ENCODE measurements at places on chromosomes 12 and 14.

DNA sequence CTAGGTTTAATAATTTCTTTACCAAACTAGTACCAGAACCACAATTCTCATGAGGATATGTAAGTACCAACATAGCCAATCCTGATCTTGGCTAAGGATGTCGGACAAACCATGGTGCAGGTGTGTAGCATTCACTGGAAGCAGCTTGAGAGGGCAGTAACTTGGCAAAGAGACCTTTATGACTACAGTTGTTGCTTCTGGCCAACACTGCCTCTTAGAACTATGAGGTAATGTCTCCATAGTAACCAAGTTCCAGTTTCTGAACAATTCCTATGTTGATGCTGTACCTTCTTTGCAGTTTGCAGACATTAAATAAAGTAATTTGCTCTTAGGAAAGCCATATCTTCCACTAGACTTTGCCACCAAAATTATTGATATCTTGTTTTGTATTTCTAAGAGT, at the start of gene LMNTD1:
Gene LMNTD1, minus strand, starts transcription at position 186 of the 400 bp plus-strand sequence. CDS start 324 bp downstream, outside the sequence.
- no peak for DNase-seq

DNA sequence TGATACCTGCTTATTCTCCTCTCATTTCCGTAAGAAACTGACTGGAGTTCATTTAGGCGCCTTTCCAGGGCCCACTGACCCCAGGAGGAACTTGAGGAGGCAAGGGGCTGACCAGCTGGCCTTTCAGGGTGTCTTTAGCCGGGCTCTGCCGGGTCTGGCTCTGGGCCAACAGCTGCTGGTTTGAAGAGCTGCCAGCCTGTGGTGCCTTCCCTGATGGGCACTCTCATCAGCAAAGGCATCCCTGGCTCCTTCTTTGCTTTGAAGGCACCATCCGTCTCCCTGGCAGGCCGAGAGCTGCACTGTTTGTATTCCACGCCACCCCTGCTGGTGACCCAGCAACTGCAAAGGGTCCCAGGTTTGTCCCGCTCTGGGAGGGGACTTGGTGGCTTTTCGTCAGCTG, 42.0 kb downstream of the IQSEC3 start:
- DNase-seq = no peak

DNA sequence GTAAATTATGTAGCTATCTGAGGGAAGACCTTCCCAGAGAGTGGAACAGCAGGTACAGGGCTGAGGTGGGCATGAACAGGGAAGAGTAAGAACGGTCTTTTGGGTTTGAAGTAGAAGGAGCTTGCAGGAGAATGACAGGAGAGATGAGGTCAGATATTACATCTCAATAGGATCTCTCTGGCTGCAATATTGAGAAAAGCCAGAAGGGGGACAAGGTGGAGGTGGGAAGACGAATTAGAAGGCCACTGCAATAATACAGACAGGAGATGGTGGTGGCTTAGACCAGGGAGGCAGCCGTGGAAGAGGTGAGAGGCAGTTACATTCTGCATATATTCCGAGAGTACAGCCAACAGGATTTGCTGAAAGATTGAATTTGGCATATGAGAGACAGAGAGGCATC, 310.2 kb downstream of the APAF1 start:
- DNase-seq = peak; percentile 55

- no peak for DNase-seq
These were observed 112.5 kb downstream of the PRKD1 start for GRCh38 chr14:29815016-29815674.

DNA sequence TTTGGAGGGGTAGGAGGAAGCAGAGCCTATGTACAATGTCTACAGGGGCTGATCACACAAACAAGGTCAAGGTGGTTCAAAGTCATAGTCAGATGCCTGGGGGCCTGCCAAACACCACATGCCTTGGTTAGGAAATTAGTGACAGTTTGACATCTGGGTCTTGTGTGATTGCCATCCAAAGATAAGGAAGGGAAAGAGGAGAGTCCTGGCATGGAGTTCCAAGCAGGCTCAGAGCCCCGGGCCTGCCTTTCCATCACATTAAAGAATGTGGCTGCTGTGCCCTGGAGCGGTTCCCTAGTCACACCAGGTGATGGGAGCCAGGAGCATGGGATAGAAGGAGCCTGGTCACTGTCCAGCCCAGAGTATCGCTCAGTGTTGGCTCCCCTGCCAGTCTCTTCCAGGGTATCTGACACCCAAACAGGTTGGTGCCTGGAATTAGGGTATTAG, 53.6 kb upstream of the BCL2L14 start:
- no peak for DNase-seq

GRCh38 chr12:88398031-88398430, 182.2 kb downstream of the KITLG start:
- no peak for DNase-seq
